ENCODE measurements at places on chromosomes 6 and 20.

GRCh38 chr6:45448417-45449389 lies 71.0 kb upstream of the SUPT3H start:
- DNase-seq: no peak

- no peak for DNase-seq
Observed at GRCh38 chr20:63430891-63431290, 41.6 kb downstream of the KCNQ2 start.

DNA sequence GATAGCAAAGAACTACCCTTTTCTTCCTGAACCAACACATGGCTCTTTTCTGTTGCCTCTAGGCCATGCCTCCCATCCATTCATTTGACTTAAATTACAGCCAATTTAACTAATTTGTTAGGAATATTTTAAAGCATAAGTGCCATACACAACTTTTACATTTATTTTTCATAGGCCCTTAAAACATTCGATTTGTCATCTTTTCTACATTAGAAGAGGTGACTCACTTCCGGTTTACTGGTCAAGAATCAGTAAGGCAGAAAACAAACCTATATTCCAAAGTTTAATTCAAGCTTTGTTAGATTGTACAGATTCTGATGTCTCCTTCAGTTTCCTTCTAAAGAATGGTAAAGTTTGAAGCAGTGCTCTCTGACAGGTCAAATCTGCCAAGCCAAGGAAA lies 344.3 kb downstream of the SAMD5 start:
- no peak for DNase-seq

GRCh38 chr6:66522864-66523263 lies 815.8 kb upstream of the EYS start:
- DNase-seq: no peak

DNA sequence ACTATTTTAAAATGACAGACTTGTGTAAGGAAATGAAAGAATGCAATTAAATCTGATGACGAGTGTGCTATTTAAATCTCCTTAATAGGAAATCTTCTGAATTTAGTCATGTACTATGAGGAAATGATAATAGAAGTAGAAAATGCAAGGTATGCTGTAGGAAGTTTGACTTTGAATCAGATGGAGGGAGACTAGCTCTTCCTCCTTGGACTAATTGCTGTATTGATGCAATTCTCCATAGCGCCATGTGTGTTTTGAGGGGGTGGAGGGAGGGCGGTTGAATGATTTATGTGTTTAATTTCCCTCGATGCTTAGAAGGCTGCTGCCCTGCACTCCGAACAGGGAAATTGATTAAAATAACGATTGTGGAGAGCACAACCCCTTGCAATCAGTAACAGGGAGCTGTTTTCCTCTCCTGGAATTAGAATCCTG lies 214.4 kb upstream of the PRND start:
- no peak for DNase-seq

DNA sequence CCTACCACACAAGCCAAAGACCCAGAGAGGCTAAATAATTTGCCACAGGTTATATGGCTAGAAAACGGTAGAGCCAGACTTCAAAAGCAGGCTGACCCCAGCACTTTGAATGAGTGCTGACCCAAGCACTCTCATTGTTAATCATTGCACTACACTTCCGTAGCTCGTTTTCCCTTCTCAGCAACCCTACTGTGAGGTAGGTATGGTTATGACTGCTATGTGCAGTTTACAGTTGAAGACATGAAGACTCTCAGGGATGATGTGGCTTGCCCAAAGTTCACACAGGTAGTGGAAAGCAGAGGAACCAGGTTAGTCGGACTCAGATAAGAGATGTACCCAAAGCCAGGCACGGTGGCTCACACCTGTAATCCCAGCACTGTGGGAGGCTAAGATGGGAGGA lies 33.5 kb upstream of the RIMS4 start:
- DNase-seq: no peak

DNA sequence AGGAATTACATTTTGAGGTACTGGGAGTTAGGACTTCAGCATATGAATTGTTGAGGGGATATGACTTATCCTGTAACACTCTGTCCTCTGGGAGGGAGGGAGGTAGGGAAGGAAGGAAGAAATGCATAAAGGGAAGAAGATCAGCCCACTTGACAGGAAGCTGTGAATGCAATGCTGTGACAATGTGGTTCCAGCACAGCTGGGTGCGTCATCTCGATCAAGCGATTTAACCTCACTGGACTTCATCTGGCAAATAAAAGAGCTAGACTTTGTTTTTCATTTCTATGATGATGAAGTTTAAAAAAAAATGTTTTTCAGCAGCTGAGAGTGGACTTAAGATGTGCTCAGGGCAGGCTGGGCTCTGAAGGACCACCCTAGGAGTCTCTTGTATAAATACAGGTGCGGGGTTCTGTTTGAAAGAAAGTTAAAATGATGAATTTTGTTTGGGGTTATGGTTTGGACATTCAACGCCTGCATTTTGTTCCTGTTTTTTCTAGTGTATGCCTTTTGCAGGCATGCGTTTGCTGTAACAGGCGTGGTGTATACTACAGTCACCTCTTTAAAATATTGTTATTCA lies 178.1 kb downstream of the RIMS1 start:
- DNase-seq: no peak

- DNase-seq: peak; percentile 15
Observed at GRCh38 chr20:5674176-5674660, 76.0 kb upstream of the SHLD1 start.

- no peak for DNase-seq
Observed at GRCh38 chr6:53111865-53112264, 36.8 kb downstream of the GCM1 start.

GRCh38 chr6:6402006-6402405 lies 81.5 kb upstream of the F13A1 start:
- no peak for DNase-seq

GRCh38 chr20:3414122-3414521 lies 6.7 kb upstream of the DNAAF9 start:
- no peak for DNase-seq

- DNase-seq: no peak
Observed at GRCh38 chr6:71056656-71057055, 99.8 kb upstream of the B3GAT2 start.

DNA sequence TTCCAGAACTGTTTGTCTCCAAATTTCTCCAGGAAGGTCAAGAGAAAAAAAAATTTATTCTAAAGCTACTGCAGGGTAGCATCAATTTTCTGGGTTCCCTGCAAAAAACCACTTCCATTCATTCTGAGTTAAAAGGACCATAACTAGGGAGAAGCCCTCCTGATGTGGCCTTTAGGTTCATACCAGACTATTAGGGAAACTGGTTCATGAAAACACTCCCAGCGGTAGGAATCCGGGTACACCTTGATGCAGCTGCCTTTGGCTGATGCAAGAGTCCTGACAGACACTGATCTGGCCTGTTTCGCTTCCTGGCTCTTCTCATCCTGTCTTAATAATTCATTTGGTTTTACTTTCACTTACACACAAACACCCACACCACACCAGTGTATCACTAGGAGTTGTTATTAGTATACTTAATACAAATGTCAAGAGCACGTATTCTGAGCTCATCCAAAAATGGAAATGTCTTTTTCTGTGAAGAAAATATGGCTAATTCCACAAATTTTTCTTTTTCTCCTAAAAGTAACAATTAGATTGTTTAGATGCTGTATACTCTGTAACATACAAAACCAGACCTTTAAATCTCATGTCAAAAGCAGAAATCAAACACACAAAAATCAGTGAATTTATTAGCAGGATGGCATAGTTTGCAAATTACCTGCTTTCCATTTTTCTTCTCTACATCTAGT lies 38.4 kb upstream of the ARHGAP18 start:
- DNase-seq: peak; percentile 68

DNA sequence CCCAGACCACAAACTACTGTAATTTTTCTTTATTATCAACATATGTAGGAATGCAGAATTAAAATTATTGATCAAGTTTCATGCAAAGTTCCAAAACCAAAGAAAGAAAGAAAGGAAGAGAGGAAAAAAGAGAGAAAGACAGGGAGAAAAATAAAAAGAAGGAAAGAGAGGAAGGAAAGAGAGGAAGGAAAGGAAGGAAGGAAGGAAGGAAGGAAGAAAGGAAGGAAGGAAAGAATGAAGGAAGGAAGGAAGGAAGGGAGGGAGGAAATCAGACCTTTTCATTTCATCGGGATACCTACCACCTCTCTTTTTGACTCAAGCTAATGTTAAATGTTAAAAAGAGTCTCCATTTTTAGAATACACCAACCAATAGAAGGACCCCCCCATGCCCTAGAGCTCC lies 31.9 kb downstream of the DCDC2 start:
- no peak for DNase-seq

DNA sequence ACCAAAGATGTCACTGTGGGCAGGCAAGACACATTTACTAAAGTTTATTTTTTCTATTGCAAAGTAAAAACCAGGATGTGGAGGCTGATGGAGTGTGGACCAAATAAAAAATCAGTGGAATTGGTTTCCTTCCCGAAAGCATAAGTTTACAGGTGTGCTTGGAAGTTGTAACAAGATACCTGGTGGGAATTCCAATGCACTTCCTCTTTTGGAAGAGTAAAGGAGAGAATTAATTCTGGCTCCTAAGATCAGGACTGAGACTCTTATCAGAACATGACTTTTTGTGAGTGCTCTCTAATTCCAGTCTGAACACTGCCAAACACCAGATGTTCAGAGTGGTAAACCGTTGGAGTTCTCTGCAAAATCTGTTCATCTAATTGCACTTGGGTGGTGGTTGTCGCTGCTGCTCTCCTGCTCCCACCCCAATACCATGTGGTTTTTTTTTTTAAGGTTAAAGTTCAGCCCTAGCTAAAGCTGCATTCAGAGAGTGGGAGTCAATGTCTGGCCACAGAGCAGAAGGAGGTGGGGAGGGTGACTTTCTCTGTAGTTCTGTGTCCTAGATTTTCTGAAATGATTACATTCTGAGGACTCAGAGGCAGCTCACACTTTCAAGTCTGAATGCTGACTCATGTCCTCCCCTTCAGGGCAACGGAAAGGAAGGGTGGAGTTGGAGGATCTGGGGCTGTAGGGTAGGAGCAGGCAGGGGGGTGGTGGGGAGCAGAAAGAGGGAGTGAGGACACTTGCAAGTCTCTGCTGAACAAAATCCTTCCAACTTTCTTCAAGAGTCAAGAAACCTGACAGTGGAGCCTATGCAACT lies 275.8 kb upstream of the PRDM1 start:
- DNase-seq: peak; percentile 36

- DNase-seq: no peak
Observed at GRCh38 chr6:111610548-111611172, 5.0 kb upstream of the TRAF3IP2 start.

All from CD4-positive, alpha-beta T cell treated with Interleukin-10 for 1 hour (primary cell).